ENCODE measurements at places on chromosomes 3 and 15.

DNA sequence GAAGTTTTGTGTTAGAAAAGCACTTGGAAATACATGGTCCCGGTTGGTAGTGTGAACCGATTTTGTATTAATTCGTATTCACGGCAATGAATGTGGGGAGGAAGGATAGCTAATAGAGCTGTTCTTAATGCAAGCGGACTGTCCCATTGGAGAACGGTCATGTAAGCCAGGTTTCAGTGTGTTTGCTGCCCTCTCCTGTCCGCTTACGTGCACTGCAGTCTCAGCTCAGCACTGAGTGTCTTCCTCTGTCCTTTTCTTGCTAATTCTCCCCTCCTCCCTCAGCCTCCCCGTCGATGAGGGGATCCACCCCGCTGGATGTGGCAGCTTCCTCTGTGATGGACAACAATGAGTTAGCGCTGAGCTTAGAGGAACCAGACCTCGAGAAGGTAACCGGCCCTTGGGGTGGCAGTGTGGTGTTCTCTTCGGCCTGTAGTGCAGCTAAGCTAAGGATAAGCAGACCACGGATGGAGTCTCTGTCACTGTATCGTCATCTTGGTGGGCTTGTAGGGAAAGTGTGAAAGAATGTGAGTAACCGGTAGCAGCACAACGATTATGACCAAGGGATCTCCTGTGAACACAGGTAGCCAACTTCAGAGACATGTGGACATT lies 267.5 kb upstream of the CHRM5 start:
- peak; percentile 78 for DNase-seq

- no peak for DNase-seq
Observed at GRCh38 chr15:73821181-73821580, 52.2 kb upstream of the TBC1D21 start.

GRCh38 chr15:76991048-76991447 lies 3.9 kb upstream of the PSTPIP1 start:
- no peak for DNase-seq

DNA sequence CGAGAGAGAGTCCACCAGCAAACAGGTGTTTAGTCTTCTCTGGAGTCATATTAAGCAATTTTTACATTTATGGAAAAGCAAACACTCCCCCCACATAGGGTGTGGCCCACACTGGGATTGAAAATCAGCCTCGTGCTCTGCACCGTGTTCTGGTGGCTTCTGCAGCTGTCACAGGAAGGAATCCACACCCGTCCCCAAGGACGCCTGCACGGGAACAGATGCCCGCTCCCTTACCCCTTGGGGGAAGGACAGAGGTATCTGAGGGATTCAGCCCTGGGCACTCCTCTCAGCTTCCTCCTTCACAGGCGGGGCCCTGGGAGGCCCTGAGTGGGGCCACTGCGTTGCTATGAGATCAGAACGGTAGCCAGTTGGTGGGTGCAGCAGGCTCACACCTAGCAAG lies 27.8 kb downstream of the LIPC start:
- DNase-seq, result no peak

- DNase-seq, result no peak
Observed at GRCh38 chr15:48086133-48086532, 34.7 kb upstream of the SLC24A5 start.

All from nephron progenitor cell (in vitro differentiated cells).